ENCODE measurements at places on chromosomes 4 and X.
A peak's percentile ranks its signal among the peaks of the same experiment; 100 is the strongest.

DNA sequence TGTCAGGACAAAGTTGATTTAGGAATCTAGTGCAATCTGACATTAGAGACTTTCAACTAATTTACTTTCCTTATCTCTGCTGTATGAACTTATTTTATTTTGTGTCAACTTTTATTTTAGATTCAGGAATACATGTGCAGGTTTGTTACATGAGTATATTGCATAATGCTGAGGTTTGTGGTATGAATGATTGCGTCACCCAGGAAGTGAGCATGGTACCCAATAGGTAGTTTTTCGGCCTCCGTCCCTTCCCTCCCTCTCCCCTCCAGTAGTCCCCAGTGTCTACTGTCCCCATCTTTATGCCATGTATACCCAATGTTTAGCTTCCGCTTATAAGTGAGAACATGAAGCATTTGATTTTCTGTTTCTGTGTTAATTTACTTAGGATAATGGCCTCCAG, 68.7 kb upstream of the TEX13D start:
- DNase-seq: no peak

GRCh38 chrX:31656013-31656412, 584.2 kb upstream of the FTHL17 start:
- DNase-seq: no peak

- DNase-seq: no peak
These were observed 30.1 kb downstream of the MYOZ2 start for GRCh38 chr4:119165767-119166166.

GRCh38 chrX:80282535-80282934, 137.7 kb upstream of the TENT5D start:
- no peak for DNase-seq

DNA sequence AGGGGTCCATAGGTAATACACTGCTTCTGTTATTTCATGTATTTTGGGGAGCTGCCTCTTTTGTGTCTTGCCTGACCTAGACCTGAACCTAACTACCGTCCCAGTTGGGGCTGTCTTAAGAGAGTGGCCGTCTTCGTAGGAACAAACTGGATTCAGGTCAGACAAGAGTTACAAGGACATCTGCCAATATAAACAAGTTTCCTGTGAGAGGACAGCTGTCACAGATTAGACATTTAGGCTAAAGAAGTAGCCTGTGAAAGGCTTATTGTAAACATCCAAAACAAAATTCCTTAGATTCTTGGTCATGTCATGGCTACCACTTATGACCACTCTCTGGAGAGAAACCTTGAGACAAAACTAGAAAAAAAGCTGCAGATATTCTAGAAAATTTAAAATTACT, 797.6 kb upstream of the AADAT start:
- DNase-seq: no peak

DNA sequence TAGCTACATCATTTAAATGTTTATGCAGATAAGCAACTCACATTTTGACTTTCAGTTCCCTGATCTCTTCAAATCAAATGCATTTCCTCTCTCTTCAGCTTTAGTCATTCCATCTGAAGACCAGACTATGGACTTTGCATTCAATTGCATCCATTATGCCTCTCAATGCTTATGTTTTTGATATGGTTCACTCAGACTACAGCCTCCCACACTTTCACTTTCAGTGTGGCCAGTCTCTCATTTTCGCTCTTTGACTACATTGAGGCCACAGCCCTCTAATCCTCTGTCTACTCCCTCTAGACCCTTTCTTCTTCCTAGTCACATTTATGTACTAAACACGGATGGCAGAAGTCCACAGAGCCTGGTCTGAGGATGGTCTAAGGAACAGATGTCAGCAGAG, 24.5 kb upstream of the VEGFC start:
- DNase-seq: no peak

DNA sequence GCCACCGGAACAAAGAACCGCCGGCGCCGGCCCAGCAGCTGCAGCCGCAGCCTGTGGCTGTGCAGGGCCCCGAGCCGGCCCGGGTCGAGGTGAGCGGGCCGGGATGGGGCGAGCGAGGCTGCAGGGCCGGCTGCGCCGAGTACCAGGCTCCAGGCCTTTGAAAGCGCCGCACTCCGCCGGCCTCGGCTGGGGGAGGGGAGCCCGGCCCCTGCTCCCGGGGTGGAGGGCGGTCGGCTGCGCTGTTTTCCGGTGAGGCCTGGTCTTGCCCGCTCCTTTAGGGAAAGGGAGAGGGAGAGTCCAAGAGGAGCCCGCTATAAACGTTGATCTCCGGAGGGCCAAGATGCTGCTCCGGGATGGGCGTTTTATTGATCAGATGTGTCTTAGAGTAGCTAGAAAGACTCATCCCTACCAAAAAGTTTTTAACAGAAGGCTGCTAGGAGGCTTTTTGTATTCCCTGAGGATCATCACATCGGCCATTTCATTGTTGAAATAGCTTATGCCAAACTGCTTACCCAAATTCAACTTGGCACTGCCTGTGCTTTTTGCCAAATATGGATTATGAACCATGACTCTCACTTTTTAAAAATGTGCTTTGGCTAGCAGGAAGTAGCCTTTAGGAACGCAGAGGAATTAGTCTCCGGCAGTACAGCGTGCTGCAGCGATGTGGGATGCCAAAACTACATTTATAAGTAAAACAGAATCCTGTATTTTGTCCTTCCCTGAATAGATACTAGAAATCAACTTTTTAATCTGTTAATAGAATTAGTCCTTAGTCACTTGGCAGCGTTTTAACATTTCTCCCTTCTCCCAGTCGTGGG, 760 bp downstream of the TMEM165 start:
- no peak for DNase-seq

DNA sequence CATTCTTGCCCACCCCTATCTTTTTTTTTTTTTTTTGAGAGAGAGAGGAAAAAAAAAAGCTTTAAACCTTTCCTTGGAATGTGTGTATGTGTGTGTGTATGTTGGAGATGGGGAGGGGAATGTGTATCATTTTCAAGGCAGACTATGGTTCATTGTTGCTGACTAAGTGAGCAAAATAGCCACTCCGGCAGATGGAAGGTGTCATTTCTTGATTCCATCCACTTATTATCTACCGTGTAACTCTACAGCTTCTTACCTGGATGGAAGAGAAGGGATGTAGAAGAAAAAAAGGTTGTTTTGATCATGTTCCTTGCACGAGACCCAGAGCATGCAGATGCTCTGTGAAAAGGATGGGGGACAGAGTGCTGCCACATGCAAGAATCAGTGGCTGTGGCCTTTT, 5.9 kb upstream of the GK2 start:
- DNase-seq: no peak

GRCh38 chrX:13013363-13014110, 30.9 kb downstream of the FAM9C start:
- peak; percentile 4 for DNase-seq

- no peak for DNase-seq
These were observed 21.2 kb upstream of the USP9X start for GRCh38 chrX:41064018-41064417.

DNA sequence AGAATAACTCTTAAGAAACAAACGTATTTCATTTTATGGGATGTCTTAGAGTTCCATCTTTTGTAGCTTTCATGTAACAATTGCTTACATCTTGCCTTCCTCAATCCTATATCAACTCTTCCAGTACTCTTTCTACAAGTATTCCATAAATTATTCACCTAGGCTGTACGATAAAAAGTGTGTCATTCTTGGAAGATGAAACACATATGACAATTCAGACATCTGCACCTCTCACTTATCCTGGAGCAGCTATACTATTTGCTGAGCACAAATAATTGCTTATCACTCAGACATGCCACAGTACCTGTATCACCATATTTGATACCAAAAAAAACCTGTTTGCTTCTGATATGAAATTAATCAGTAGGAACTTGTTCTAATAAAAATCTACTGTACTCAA, 1.0 kb downstream of the POF1B start:
- DNase-seq: no peak

DNA sequence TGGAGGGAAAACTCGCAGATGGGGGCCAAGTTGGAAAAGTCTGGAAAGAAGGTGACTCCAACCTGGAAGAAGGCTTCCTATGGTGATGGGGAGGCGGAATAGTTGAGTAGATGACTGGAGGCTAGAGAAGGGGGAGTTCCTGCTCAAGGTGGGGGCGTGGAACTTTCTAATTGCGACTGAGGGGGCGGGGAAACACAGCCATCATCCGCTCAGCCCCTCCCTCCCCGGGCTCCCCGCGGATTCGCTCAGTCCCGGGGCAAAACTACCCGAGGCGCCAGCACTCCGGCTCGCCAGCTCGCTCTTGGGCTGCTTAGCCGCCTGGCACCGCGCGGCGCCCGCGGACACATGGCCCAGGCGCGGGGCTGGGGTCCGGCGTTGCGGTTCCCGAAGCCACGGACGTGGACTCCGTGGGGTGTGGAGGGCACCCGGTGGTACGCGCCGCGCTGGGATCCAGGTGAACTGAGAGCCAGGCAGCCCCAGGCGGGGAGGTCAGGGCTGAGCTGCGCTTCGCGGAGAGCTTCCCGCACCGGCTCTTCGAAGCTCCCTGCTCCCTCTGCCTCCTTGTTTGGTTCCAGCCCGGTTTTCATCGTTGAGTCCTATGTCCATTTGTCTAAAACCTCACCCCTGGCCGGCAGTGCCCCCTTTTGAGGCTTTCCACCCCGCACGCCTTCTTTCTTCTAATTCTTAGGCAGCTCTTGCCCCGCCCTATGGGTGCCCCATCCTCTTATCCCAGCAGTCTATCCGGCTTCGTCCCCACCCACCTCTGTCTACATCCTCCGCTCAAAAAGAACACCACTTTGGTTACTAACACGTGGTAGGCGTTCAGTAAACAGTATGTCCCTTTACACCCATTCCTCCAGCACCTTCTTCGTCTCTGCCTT, 38.9 kb downstream of the STARD8 start:
- peak; percentile 76 for DNase-seq

DNA sequence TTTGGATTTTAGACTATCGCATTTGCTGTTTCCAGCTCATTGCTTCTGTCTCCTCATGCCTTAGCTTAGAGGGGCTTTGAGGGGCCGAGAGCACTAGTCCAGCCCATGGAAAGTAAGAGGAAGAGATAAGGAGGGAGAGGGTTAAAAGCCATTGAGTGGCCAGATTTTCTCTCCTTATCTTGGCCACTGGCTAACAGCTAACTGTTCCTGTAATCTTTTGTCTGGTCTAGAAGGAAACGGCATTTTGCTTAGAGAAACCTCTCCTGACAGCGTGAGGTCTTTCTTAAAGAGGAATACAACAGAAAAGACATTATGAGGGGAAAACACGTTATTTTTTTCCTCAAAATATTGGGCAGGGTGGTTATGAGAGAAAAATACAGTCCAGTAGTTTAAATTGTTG, 7.9 kb downstream of the GPR101 start:
- DNase-seq: no peak

DNA sequence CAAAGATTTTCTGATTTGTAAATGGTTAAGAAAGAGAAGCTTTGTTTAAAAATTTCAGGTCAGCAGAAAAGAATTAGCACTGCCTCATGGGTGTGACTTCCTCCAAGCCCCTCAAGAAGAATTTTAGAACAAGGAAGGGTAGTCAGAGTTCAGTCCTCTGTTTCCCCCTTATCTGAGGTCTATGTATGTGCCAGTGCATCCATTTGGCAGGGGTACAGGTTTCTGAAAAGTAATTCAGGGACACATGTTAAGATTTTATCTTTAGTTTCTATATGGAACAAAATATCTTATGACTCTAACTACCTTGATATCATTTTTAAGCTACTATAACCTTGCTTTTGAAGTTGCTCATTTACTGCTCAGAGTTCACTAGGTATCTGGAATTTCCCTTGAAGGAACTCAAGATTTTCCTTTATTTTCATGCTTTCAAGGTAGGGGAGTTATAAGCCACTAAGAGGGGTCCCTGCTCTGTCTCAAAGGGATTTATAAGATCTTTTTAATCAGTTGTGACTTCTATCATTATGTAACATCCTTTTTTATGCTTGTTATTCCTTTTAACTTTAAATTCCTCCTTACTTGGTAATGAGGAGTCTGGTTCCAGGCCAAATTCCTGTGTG, 24.4 kb upstream of the PLK4 start:
- DNase-seq: peak; percentile 54

DNA sequence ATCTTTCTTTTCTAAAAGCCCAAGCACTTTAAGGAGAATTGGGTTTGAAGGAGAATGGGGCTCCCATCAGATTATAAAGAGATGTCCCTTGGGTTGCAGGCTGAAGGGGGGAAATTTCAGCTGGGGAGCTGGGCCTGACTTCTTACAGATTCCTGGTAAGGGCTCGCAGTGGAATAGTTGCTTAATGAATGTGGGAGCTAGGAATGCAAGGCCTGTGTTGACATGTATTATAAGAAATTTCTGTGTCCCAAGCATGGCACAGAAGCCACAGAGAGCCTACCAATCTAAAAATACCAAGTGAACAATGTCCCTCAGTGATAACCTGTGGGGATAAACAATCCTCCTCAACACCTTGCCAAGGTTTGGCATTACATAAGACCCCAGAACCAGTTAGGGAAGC, 39.3 kb upstream of the WNK3 start:
- no peak for DNase-seq

DNA sequence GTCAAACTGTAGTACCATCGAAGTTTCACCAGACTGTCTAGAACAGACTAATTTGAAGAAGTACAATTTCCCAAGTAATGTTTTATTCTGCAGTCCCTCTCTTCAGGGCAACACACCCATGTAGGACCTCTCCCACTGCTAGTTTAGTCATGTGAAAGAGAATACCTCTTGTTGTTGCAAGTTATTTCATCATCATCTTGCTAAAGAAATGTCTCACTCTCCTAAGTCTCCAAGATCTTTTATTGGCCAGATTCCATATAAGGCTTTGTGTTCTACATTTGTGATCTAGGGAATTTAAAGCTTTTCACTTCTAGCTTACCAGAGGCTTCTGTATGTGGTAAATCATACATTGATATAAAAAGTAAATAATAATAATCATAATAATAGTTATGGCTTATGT, 745.3 kb upstream of the MAGEB2 start:
- DNase-seq: no peak

GRCh38 chrX:6465756-6466155, 69.2 kb downstream of the VCX3A start:
- DNase-seq: no peak

DNA sequence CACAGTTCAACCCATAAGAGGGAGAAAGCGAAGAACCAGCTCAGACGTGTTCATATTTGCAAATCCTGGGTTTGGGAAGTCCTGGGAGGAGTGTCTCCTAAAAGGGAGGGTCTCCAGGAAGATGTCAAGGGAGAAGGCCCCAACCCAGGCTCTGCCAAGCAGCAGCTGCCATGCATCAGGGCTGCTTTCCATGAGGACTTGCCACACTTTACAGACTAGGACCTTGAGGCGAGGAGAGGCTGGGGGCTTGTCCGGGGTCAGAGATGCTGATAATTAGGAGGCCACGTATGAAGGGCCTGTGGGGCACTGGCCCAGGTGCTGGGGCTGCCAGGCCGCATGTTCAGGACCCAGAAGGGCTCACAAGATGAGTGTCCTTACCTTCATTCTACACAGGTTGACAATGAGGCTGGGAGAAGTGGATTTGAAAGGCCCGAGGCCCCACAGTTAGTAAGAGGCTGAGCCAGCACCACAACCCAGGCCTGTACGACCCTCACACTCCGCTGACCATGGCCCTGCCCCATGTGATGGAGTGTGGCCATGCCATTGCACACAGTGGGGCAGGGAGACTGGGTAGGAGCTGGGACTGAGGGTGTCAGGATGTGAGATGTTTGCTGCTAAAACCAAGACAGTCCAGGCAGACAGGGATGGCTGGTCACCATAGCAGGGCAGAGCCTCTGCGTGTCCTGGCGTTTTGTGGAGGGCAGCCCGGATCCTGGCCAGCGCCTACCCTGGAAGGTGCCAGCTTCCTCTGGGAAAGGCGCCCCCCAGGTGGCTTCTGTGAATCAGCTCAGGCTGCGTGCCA, 94.8 kb downstream of the PSAPL1 start:
- no peak for DNase-seq

GRCh38 chr4:86043755-86044592, 315.9 kb downstream of the MAPK10 start:
- DNase-seq: peak; percentile 61
